ENCODE measurements at places on chromosomes 11 and 22.
A peak's percentile ranks its signal among the peaks of the same experiment; 100 is the strongest.

DNA sequence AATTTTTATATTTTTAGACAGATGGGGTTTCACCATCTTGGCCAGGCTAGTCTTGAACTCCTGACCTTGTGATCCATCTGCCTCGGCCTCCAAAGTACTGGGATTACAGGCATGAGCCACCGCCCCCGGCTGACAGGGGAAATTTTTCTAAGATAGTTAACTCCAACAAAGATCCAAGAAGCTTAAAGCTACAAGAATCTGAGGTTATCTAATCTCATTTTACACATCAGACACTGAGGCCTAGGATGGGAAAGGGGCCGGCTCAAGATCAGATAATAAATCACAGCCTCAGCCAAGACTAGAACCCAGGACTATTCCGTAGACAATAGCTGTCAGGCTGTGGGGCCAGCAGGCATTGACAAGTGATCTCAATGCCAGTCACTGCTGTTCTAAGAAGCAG is 94.0 kb downstream of the AMBRA1 start:
- no peak for DNase-seq

DNA sequence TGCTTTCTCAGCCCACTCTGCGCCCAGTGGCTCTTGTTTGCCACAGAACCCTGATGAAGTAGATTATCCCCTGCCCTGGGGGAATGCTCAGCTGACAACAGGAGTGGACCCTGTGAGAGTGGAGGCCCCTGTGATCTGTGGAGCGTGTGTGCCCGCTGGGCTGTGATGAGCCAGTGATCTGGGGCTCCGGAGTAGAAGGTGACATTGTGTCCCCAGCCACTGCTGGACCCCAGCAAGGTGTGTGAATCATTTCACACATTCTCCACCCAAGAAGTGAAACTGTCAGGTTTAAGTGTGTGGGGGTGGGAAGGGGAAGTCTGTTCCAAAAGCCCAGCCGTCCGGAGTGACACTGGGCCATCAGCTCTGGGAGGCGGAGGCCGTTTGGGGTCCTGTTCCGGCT is 33.1 kb upstream of the GRAMD4 start:
- no peak for DNase-seq

- DNase-seq, result no peak
These were observed 423.0 kb downstream of the DYNC2H1 start for GRCh38 chr11:103532133-103532788.

- no peak for DNase-seq
These were observed 490.9 kb downstream of the SOX6 start for GRCh38 chr11:15865212-15865987.

GRCh38 chr22:19535001-19535400 is 10.8 kb upstream of the CLDN5 start:
- no peak for DNase-seq

DNA sequence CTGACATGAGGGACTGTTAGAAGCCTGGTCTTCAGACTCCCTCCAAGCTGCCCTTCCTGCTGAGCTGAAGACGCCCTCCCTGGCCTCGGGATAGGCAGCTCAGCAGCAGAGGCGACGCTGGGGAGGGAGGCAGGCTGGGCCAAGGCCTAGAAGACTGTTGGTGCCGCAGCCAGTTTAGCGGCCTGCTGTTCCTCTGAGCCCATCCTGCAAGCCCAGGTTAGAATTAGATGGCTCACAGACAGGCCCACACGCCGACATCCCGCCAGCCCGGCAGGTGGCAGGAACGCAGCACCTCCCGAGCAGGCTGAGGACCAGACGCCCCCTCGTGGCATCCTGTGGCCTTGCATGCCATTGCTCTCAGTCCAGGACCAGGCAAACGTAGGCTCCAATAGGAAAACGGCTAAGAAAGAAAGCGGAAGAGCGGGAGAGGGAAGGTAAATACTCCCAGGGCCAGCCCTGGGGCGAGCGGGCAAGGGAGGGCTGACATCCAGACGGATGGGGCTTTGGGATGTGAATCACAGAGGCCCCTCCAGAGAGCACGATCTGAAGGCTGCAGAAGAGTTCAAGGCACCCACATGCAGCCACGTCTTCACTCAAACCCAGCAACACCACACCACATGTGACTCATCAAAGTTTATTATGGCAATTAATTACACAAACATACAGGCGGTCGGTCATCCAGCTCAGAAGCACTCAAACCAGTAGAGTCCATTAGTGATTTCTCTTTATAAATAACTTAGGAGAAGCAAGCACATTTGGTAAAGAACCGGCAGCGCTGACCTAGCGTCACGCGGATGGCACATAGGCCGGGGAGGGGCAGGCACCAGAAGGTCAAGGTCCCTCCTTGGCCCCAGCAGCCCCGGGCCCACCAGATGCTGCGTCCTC is 27.6 kb downstream of the CD5 start:
- peak; percentile 80 for DNase-seq

DNA sequence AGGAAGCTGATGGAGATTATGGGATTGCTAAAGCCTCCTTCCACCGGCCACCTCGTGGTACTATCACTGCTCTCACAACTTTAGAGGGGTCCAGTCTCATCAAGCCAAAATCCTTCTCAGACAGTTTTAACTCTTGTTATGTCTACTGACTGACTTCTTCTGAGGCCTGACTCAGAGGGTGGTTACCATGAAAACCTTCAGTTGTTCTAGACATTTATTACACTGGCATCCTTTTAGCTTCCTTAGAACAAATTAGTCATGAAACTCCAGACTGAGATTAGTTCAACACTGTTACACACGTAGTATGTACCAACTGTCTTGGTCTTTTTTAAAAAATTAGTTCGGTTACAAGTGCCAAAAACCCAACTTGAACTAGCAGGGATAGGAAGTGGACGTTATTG is 7.5 kb downstream of the DIXDC1 start:
- peak; percentile 56 for DNase-seq

DNA sequence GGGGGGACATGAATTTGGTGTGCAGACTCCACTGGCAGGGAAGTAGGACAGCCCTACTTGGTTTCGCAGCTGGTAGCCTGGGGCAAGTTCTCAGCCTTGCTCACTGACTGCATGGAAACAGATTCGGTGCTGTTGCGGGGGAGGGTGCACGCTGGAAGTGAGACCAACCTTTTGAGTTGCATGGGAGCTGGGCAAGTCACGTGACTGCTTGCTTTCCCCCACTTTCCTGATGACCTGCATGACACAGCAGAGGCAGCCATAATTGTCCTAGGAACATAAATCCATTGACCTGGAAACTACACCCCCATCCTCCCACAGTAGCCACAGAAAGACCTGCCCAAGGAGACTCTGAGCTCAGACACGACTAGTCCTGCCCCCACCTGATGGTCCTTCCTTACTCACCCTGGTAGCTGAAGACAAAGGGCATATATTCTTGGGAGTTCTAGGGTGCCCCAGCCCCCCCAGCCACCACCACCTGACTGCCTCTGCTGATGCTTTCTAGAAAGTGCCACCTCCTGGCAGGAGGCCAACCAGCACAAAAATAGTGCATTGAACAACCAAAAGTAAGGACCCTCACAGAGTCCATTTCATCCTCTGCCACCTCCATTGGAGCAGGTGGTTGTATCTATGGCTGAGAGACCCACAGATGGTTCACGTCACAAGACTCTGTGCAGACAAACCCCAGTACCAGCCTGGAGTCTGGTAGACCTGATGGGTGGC is 4.1 kb upstream of the HBG2 start:
- no peak for DNase-seq

DNA sequence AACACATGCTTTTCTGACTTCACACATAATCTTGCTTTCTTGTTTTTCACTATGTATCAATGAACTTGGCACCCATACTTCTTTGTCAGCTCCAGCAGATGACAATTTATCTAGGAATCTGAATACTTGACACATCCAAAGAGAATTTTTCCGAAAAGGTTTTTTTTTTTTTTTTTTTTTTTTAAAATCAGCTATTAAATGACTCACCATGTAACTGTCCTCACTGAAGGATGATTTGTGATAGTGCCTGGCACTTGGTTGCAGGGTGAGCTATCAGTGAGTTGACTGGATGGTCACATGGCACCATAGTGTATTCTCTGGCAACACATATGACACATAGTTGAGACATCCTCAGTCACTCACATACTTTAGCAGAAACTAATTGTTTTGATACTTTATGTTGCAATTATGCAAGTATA is 133.4 kb upstream of the E2F8 start:
- no peak for DNase-seq

DNA sequence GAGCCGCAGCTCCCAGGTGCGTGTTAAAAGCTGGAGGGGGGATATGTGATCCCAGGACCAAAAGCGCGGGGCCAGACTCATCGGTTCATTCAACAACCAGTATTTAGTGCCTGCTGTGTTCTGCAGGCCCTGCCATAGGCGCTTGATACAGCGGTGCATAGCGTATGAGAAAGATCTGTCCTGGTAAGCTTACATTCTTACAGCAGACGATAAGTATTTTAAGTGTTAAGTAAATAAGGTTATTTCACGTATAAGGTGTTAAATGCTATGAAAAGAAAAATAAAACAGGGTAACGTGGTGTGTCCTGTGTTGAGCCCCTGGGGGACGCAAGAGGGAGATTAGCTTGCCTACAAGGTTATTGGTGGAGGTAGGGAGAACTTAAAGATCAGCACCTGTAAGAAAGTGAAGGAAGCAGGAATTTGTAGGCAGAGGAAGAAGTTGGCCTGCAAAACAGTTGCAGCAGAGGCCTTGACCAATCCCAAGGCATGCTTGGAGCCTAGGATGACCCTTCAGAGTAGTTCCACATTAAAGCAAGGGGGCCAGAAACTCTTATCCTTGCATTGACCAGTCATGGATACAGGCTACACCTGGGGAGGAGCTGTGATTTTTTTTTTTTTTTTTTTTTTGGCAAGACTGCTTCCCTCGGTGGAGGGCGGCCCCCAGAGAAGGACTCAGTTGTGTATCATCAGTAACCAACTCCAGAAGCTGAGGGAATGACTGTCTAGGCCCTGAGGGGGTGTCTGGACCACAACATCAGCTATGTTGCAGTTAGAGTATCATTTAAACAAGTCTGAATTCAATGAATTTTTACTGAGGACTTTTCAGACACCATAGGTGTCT is 487 bp upstream of the LIPT2 start:
- no peak for DNase-seq

DNA sequence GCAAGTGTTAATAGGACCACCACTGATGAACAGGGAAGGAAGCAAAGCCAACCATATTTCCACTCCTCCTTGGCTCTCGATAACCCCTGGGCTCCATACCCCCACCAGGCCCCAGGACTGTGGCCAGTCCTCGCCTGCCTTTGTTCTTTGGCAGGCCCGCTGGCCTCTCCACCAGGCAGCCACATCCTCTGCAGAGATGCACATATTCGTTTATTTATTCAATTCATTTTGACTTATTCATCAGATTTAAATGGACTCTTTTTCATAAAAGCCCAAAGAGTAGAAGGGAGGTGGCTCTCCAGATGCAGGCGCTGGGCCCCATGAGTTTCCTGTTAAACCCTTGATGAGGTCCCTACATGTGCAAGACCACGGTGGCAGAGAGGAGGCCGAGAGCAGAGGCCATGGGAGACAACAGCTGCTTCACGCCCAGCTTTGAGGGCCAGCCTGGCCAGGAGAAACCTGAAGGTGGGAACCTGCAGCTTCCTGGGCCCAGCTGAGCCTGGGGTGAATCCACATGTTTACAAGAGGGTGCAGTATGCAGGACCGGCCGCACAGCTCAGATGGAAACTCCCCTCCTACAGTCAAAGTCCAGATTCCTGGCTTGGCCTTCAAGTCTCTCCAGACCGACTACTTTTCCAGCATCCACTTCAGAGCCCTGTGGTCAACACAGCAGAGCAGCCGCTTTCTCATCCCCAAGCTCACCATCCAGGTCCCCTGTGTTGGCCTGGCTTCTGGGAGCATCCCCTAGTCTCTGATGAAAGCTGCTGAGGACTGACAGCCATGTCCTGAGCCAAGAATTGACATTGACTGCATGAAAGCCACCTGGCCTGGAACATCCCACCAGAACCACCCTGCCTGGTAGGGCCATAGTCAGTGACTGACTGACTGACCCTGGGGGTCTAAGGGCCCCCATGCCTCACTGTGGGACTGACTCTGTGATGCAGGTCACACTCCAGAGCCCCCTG is 39.7 kb upstream of the CCND1 start:
- no peak for DNase-seq

- DNase-seq, result peak; percentile 42
These were observed 395.7 kb downstream of the MN1 start for GRCh38 chr22:27405672-27406388.

GRCh38 chr11:93957397-93957952 is 63.7 kb upstream of the HEPHL1 start:
- no peak for DNase-seq

DNA sequence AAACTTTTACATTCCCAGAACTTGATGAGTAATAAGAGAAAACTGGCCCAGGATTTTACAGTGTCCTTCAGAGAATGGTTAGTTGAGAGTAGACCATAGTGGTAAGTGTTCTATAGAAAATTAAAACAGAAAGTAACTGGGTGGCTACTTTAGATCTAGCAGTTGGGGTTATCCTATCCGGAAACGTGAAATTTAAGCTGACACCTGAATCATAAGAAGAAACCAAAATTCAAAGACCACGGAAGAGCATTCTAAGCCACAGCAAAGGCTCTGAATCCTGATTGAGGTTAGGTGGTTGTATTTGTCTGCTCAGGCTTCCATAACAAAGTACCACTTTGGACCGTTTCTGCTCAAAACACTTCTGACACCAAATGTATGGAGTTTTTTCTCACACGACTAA is 34.0 kb downstream of the TTC17 start:
- no peak for DNase-seq

- DNase-seq, result no peak
These were observed 75.6 kb upstream of the LMO2 start for GRCh38 chr11:33967451-33967850.

GRCh38 chr11:97290464-97291041 is 900.7 kb downstream of the JRKL start:
- no peak for DNase-seq

DNA sequence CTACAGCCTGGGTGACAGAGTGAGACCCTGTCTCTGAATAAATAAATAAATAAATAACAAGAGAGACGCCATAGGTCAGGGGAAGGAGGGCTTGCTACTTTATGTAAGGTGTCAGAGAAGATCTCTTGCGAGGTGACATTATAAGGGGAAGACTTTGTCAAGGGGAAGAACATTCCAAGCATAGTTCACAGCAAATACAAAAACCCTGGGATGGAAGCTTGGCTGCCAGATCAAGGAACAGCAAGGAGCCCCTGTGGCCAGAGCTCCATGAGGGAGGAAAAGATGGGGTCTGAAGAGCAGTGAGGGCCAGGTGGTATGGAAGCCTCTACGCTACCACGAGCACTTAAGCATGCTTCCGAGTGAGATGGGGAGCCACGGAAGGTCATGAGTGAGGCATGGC is 62.3 kb downstream of the AHNAK start:
- no peak for DNase-seq

DNA sequence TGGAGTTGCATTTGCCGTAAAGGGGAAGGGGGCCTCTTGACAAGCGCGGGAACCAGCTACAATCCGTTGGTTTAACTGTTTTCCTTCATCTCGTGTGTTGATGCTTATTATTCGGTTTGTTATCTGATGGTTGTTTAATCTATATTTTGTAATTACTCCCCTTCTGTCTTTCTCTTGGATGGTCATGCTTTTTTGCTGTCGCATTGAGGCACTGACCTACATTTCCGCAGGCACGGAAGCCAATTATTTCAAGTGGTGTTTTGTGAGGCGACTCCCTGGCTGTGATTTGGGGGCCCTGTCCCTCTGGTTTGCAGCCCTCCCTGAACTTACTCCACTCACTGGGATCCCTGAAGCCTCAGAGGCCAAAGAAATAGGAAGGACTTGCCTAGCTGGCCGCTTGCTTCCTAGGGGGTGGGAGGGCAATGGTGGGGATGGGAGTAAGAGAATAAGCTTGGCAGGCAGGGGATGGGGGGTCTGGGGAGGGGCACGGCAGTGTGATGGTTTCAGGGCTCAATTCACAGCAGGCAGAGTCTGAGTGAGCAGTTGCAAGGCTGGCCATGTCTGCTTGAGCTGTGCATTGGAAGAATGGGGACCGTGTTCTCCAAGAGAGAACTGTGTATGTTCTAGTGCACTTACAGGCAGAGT is 165.8 kb upstream of the B3GAT1 start:
- DNase-seq, result no peak
